ENCODE measurements at places on chromosomes 12 and 14.

- DNase-seq = no peak
Measured at GRCh38 chr12:131806674-131807073, 21.5 kb upstream of the MMP17 start.

DNA sequence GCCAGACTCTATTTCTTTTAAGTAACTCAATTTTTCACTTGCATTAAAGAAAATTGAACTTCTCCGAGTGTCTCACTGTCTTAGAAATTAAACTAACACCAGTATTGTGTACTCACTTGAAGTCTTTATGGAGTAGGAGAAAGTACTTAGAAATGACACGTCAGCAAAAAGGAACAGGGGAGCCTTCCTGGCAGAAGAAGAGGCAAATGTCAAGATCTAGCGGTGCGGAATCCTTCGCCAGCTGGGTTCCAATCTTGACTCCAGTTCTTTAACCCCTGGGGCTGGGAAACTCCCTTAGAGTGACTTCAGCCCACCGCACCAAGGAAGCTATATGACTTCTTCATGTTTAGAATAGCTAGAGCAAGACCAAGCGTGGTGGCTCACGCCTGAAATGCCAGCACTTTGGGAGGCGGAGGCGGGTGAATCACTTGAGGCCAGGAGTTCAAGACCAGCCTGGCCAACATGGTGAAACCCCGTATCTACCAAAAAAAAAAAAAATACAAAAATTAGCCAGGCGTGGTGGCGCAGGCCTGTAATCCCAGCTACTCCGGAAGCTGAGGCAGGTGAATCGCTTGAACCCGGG, 34.4 kb downstream of the WBP11 start:
- no peak for DNase-seq

- DNase-seq = no peak
Measured at GRCh38 chr14:34665785-34666435, 36.0 kb upstream of the SNX6 start.

- DNase-seq = no peak
Measured at GRCh38 chr12:57126561-57126960, 1.7 kb upstream of the LRP1 start.

GRCh38 chr14:31418440-31418839, 1.9 kb downstream of the HEATR5A start:
- no peak for DNase-seq

GRCh38 chr12:16347391-16348298, at the start of gene MGST1:
TSS of gene MGST1 (plus strand) at chr12:16347645. CDS start at chr12:16354253, 6,608 bp downstream.
- peak; percentile 74 for DNase-seq

DNA sequence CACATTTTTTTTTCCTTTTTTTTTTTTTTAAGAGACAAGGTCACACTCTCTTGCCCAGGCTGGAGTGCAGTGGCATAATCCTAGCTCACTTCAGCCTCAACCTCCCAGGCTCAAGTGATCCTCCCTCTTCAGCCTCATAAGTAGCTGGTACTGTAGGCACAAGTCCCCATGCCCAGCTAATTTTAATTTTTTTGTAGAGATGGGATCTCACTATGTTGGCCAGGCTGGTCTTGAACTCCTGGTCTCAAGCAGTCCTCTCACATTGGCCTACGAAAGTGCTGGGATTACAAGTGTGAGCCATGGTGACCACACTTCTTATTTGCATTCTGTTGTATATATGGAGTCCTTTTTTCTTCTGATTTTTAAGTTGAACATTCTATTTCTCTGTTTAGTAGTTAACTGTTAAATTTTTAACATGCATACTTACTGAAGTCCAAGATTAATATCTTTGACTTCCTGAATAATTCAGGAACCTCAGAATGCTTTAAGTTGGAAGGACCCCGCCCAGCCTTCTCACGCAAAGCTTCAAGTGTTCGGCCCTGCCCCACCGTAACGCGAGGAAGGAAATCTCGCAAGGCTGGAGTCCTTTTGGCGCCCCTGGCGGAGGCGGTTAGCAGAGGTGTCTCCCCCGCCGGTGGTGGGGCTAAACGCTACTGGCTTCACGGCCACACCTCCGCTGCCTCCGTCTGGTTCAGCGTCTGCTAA, 21.6 kb downstream of the SPATS2 start:
- DNase-seq = no peak

- no peak for DNase-seq
Measured at GRCh38 chr12:98838231-98838647, 193.1 kb downstream of the APAF1 start.

- no peak for DNase-seq
Measured at GRCh38 chr12:124432376-124432775, 135.0 kb downstream of the NCOR2 start.

DNA sequence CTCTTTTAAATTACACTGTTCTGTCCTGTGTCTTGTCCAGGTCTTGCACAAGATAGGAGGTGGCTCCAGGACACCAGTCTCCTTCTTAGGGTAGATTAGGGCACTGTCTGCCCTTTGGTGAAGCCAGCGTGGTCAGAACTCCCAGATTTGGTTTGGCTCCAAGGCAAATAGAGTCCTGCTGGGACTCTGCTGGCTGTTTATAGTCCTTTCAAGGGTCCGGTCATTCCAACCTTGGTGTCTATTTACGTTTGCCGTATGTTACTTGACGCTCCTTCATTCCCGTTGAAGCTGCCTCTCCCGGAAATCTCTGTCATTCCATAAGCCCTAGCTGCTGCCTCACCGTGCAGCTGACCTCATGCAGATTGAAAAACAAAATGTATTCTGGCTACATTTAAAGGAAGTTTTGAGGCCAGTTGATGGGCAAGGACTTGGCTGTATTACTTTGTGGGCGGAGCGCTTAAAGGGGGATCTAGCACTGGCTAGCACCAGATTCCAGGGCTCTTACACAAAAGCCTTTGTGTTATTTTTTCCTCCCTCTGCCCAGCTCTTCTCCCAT, 180.6 kb downstream of the AKAP6 start:
- DNase-seq = no peak
